Activated T-cell treated with anti-CD3 and anti-CD28 coated beads, Interleukin-2, amount 50 U/mL, for 24 hours (primary cell): ENCODE measurements at places on chromosomes 11 and 22.

- no peak for DNase-seq
Measured at GRCh38 chr22:43390872-43391271, 20.9 kb upstream of the MPPED1 start.

- DNase-seq: no peak
Measured at GRCh38 chr22:31532060-31532459, 35.7 kb downstream of the SFI1 start.

DNA sequence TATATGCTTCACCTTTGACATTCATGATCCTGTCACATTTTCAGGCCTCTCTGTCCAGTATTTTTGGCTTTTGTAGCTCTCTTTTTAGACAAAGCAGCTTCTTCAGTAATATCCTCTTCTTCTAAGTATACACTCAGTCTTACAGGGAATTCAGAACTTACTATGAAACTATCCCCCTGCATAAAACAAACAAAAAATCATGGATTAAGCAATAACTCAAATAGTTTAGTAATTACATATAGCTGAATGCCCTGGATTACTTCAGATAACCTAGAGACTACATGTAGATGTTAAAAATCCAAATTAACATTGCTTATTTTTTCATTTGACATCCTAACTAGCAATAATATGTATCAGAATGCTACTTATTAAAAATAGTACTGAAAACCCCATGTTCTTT, 5.2 kb downstream of the TAF1D start:
- no peak for DNase-seq

- DNase-seq: peak; percentile 44
Measured at GRCh38 chr11:35013514-35014233, 97.3 kb downstream of the PDHX start.

GRCh38 chr22:49586244-49586748, 241.4 kb downstream of the BRD1 start:
- peak; percentile 29 for DNase-seq

DNA sequence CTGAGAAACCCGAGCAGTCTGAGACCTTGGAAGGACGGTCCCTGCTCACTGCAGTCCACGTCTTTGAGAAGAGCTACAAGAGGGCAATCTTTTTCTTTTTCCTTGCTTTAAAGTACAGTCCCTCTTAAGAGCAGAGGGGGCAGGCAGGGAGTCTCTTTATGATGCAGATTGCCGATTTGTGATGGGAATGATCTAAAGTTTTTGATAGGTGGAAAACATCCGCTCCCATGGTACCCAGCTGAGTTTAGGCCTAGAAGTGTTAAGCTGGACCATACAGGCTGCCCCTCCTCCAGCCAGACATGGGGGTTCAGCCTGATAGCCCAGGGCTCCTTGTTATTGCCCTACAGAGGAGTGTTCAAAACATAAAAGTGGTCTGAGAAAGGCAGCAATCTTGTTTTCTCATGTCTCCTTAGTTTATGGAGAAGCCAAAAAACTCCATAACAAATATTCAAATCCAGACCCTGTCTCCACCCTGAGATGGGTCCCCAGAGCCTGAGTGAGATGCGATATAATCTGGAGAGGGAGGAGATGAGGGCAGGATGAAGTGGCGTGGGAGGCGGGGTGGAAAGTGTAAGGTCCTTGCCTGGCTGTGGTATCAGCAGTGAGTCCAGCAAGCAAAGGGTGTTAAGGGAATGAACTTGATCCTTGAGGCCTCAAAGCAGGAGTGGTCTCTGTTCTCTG, 135.1 kb downstream of the FDX1 start:
- no peak for DNase-seq
